ENCODE measurements at places on chromosomes 11 and 22. TPM values are rescaled to one million over a fixed set of nuclear protein-coding genes. Genes with fewer than 3 reads are reported as not detected.

DNA sequence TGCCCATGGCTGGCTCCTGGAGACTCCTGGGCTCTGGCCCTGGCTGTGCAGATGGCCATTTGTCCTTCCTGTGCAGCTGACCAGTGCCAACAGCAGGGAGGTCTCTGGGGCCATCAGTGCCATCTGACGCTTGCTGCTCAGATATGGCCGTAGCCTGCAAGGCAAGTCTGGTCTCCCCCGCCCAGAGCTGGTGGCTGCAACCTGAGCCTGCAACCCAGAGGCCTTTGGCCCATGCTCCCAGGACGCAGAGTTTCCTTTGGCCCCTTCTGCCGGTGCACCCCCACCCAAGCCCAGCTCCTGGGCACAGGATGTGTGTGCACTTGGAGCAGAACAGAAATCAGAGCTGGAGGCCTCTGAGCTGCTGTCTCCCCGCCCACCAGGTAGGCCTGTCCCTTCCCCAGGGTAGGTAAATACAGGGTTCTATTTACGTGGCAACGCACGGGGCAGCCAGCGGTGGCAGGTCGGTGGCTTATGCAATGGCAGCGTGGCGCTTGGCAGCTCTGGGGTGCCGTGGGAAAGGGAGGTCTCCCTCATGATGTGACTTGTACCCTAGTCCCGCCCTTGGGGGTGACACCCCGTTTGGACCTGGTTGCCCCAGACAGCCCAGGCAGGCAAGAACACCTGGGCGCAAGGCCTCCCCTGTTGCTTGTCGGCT, 21.0 kb upstream of the MYEOV start:
- H3K4me1 ChIP-seq = peaks cover 33% of the 10 kb centered on the region
- no peaks in the 10 kb centered on the region for H3K27me3 ChIP-seq
- H3K36me3 ChIP-seq = no peaks in the 10 kb centered on the region

The RASGRP2 gene
- total RNA-seq = 2.8 TPM

- H3K4me1 ChIP-seq = no peaks in the 10 kb centered on the region
- H3K27me3 ChIP-seq = no peaks in the 10 kb centered on the region
- H3K36me3 ChIP-seq = no peaks in the 10 kb centered on the region
- no peak overlapping the region for H3K27ac ChIP-seq
- H3K4me3 ChIP-seq = no peak overlapping the region
Measured at GRCh38 chr11:93480256-93480655, 62.9 kb downstream of the SMCO4 start.

The TPBGL gene
- not detected for total RNA-seq

The TSSK2 gene
- not detected for total RNA-seq

The SLC17A6 gene
- total RNA-seq = 0.14 TPM

All from pancreas (tissue), 10 donors.